Stimulated activated CD4-positive, alpha-beta T cell treated with anti-CD3 and anti-CD28 coated beads, Interleukin-4, amount 100 ng/mL, for 1 hour (primary cell): ENCODE measurements at places on chromosomes 4 and X.
A peak's percentile ranks its signal among the peaks of the same experiment; 100 is the strongest.

DNA sequence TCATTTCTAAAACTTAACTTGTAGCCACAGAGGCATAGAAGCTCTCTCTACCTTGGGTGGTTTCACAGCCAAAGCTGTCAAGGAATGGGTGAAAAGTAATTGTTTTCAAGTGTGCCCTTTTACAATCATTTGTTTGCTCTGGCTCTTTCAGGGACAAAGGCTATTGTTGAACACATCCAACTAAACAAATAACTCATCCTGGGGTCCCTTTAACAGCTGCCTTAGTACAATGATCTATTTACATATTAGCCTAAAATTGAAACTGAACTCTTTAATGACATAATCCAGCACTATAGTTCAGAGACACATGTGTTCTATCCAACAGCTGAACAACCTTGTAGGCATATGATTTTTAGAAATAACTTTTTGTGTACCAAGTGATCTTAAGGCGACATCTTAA, 3.7 kb downstream of the HHIP start:
- DNase-seq = no peak

DNA sequence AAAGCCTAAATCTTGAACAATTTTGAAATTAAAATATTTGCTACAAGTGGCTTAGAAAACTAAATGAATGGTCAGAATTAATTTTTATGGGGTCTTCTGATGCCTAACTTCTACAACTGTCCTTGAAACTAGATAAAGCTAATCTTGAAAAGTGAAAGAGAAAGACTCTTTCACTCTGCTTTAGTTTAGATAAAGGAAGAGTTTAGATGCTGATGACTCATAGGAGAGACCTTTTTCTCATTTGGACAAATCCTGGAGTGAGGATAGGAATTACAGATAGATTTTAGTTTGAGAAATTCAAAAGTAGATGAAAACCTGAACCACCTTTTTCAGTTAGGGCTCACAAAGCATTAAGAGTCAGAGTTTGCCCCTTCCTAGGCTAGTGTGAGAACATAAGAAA, 342.3 kb upstream of the GRID2 start:
- DNase-seq = no peak

DNA sequence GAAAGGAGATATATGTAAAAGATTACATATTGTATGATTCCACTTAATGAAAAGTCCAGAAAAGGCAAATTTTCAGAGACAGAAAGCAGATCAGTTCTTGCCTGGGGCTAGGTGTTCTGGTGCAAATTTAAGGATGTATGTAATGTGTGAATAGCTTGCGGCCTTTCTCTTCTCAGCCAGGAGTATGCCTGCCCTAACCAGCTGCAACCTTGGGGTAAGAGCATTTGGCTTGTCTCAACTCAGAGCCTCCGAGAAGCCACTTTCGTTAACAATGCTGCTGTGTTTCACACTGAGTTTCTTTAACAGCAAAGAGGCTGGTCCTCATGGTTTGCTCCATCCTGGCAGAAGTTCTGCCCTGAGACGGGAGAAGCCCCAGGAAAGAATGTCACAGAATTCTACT, 102.7 kb downstream of the SPCS3 start:
- DNase-seq = no peak

- DNase-seq = no peak
Observed at GRCh38 chr4:67699603-67700002, 1.4 kb downstream of the UBA6 start.

- DNase-seq = no peak
Observed at GRCh38 chrX:8304668-8305067, 133.6 kb upstream of the VCX2 start.

- DNase-seq = no peak
Observed at GRCh38 chr4:51885363-51885762, 42.4 kb downstream of the DCUN1D4 start.

- no peak for DNase-seq
Observed at GRCh38 chr4:123896446-123897071, 500.0 kb downstream of the SPRY1 start.

GRCh38 chr4:176792326-176793059, at the start of gene VEGFC:
VEGFC (minus strand) TSS chr4:176792922; CDS start chr4:176792311, 611 bp downstream.
- DNase-seq = no peak

- no peak for DNase-seq
Observed at GRCh38 chr4:161893566-161893965, 270.2 kb downstream of the FSTL5 start.

GRCh38 chrX:5823903-5824302, 404.8 kb downstream of the NLGN4X start:
- no peak for DNase-seq

DNA sequence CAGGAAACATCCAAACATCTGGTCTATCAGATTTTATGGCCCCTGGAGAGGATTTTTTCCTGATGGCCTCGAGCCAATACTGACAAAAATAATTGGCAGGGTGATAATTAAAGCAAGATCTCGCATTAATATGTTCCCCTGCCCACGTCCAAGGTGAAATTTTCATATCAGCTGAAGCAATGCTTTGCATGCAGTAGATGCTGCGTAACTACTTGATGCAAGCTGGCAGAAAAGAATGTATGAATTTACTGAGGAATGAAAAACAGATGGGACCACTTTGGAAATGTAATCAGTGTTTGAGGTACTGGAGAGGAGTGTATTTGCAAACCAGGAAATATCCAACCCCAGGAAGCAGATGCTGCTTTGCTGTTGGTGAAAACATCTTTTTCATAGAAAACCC, 36.8 kb upstream of the REST start:
- no peak for DNase-seq

DNA sequence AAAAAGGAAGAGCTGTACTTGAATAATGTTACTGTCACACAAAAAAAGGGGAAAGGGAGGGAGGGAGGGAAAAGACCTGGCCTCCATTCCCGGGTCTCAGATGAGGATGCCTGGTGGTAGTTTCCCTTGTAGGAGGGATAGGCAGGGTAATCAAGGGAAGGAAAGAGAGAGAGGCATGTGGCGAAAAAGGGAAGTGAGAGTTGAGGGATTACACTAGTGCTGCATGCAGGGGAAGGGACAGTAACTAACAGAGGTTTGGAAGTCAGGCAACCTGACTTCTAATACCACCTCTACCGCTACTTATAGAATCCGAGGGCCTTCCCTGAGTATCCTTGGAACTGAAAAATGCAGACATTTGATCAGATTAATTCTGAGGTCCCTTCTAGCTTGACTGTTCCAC, 821.7 kb upstream of the FTHL17 start:
- DNase-seq = no peak

GRCh38 chrX:88135735-88136134, 611.3 kb upstream of the CPXCR1 start:
- DNase-seq = no peak

DNA sequence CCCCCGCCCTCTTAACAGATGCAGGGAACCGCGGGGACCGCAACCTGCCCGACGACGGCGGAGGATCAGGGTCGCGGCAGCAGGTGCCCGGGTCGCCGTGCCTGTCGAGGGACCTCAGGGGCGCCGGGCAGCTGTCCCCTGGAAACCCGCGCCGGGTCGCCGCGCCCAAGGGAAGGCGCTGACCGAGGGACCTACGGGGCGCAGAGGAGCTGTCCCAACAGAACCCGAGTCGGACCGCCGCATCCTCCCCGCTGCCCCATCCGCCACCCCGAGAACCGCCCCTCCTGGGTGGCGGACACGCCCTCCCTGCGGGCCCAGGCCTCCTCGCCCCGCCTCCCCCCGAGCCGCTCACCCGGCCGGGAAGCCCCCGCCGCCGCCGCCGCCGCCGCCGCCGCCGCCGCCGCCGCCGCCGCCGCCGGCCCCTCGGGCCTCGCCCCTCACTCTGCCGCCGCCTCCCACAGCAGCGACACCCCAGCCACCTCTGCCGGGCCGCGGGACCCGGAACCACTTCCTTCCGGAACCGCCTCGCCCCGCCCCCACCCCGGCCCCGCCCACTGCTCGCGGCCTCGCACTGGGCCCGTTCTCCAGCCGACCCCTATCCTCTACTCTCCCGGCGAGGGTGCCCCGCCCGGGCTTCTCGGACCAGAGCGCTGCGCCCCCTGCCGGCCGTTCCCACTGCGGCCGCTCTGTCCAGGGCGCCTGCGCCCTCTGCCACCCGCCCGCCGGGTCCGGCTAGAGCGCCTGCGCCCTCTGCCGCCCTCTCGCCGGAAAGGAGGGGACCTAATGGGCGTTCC, at the start of gene BCLAF3:
BCLAF3 (minus strand) TSS at position 506 of the 794 bp plus-strand sequence. CDS start 20,797 bp downstream, outside the sequence.
- peak; percentile 86 for DNase-seq

DNA sequence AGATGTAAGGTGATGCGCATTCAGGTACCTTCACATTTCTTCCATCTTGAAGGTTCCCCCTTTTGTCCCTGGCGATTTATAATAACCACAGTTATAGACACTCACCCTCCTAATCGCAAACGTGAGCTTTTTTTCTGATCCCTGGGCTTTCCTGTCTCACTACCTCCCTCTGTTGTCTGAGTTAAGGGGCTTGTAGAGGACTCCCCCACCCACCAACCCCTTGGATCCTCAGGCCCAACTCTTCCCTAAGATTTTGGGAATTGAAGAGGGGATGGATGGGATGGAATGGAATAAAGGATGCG, 1.4 kb downstream of the CNKSR2 start:
- no peak for DNase-seq

- peak; percentile 29 for DNase-seq
Observed at GRCh38 chrX:20595928-20596575, 329.3 kb upstream of the RPS6KA3 start.

DNA sequence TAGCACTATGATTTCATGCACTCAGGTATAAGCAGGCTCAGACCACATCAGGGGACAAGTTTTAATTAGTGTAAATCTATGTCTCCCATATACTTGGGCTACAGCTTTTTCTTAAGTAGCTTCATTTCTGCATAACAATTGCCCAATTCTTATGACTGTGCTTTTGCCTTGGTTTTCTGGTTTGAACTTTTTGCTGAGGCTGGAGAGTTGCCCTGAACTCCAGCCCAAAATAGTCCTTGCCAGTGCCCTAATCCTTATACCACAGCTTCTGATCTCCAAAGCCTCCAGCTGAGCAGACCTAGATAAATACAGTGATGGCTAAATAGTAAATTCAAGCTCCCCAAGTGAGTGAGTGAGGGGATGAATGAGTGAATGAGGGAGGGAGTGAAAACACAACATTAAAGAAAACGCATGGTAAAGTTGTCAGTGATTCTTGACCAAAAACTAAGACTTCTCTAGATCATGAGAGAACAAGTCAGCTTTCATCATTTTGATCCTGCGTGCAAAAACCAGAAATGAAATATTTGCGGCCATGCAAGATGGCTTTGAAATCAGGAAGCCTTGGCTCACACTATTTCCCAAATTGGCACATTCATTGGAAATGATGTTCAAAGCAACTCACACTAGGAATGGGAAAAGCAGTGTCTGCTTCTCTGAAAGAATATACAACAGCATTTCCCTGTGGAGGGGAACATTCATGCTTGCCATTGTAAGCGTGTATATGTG, 437.1 kb upstream of the CTSO start:
- DNase-seq = no peak

DNA sequence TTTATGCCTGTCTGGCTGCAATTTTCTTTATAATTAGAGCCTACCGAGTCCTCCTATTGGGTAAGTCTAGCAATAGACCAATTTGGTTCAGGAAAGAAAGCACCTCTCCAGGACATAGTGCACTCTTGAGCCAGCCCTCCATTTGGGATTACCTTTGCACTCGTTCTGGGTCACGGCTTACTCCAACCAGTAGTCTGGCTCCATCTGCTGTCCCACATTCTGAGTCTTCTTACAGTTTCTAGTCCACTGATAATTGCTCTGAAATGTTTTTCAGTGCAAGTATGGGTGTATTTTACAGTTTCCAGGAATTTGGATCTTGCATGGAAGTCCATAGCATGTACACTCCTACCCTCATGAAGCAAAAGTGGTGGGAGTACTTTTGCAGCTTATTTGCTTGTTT, 34.8 kb upstream of the USP51 start:
- no peak for DNase-seq

- no peak for DNase-seq
Observed at GRCh38 chr4:47538825-47539154, 53.7 kb downstream of the ATP10D start.

GRCh38 chr4:8123389-8123788, 35.2 kb downstream of the ABLIM2 start:
- no peak for DNase-seq

GRCh38 chr4:127236889-127237288, 395.9 kb upstream of the INTU start:
- no peak for DNase-seq

DNA sequence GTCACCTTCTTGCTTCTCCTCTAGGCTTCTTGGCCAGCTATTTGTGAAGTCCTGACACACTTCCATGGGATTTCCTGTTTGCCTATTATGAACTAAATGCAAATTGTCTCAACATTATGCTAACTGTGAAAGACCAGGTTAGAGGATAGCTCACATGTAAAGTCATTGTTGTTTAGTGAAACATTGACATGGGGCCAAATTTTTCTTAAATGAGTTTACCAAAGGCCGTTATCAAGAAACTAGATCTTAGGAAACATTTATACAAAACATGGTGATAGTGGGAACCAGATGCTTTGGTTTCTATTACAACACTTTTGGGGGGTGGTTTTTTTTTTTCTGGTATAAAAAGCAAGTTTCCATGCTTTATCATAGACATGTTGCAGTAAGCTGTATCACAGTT, 466.8 kb upstream of the FAM241A start:
- DNase-seq = no peak

- DNase-seq = no peak
Observed at GRCh38 chr4:81343046-81343445, 128.0 kb upstream of the PRKG2 start.

- no peak for DNase-seq
Observed at GRCh38 chr4:101198682-101199339, 148.5 kb downstream of the PPP3CA start.

GRCh38 chr4:777520-778262, 48.2 kb downstream of the CPLX1 start:
- DNase-seq = no peak

- DNase-seq = no peak
Observed at GRCh38 chr4:38279077-38279476, 318.9 kb downstream of the PTTG2 start.

GRCh38 chr4:25839687-25840086, 23.1 kb downstream of the SEL1L3 start:
- no peak for DNase-seq

GRCh38 chr4:26150948-26151347, 169.9 kb upstream of the RBPJ start:
- DNase-seq = peak; percentile 44

GRCh38 chrX:150269605-150270254, 93.4 kb upstream of the MAMLD1 start:
- DNase-seq = no peak

GRCh38 chr4:121199742-121200561, 35.8 kb upstream of the TNIP3 start:
- DNase-seq = peak; percentile 16

DNA sequence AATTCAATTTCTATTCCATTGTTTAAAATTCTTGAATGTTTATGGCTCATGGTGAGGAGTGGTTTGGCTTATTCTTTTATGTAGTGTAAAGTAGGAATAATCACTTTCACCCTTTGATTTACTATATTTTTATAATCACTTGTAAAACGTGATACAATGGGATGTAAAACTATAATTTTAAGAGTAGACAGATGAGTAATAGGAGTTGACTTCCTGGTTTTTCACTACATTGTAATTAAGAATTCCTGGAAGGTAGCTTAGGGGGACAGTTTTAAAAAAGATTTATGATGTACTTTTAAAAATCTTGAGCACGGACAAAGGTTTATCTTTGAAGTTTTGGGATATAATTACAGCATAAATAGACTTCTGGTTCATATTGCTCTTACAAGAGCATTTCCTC, 65.3 kb downstream of the PDGFC start:
- no peak for DNase-seq

GRCh38 chr4:86935853-86936733, 1.3 kb downstream of the AFF1 start:
- DNase-seq = peak; percentile 73
